ENCODE measurements at places on chromosomes 12 and 14. TPM values are rescaled to one million over a fixed set of nuclear protein-coding genes. Genes with fewer than 3 reads are reported as not detected.

Gene PPP4R4
- total RNA-seq = not detected

Gene PMEL
- total RNA-seq = 0.98 TPM

Gene TMEM229B
- not detected for total RNA-seq

Gene B4GALNT3
- total RNA-seq = 0.07 TPM

Gene RND1
- 0.78 TPM for total RNA-seq

Gene KRT78
- total RNA-seq = not detected

Gene IGF1
- total RNA-seq = 5.9 TPM

Gene SLC39A5
- 0.27 TPM for total RNA-seq

Gene ZFHX2
- total RNA-seq = 0.22 TPM

Gene KRT79
- total RNA-seq = 0.27 TPM

Gene TM7SF3
- total RNA-seq = 24.8 TPM

Gene FOXN4
- total RNA-seq = not detected

Gene LGR5
- total RNA-seq = not detected

Gene SERPINA9
- not detected for total RNA-seq

Gene ACSM4
- total RNA-seq = not detected

Gene LRRC10
- not detected for total RNA-seq

Gene CIDEB
- 0.07 TPM for total RNA-seq

Gene PLBD1
- total RNA-seq = 16.4 TPM

Gene ALG10B
- total RNA-seq = 3.1 TPM

Gene ACOT2
- total RNA-seq = not detected

Gene PMCH
- not detected for total RNA-seq

Gene LRTM2
- total RNA-seq = not detected

Data from K562 (cell line).